Nephron progenitor cell (in vitro differentiated cells): ENCODE measurements at places on chromosomes 13 and 19.

DNA sequence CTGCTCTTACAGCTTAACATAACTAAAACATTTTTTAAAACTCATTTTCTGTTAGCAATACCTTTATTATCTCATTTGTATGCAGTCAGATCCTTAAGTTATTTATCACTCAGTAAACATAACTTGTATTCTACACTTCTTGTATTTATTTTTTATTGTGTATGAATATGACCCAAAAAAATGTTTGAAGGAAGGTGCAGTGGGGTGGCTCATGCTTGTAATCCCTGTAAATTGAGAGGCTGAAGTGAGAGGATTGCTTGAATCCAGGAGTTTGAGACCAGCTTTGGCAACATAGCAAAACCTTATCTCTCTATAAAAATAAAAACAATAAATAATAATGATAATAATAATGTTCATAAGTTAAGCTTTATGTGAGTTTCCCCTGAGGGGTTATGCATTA is 1004.8 kb downstream of the SLITRK5 start:
- DNase-seq = no peak

DNA sequence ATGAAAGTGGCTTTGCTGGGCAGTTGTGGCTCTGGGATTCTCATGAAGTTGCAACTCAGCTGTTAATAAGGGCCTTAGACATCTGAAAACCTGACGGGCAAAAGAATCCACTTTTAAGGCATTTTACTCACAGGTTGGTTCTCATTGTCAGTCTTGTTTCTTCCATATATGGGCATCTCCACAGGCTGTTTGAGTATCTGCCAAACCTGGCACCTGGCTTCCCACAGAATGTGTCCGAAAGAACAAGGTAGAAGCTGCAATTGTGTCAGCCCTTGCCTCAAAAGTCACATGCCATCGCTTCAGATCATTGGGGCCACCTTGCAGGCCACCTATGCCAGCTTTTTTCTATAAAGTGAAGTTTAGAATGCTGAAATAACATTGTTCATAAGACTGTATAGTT is 102.4 kb downstream of the KCTD12 start:
- no peak for DNase-seq

DNA sequence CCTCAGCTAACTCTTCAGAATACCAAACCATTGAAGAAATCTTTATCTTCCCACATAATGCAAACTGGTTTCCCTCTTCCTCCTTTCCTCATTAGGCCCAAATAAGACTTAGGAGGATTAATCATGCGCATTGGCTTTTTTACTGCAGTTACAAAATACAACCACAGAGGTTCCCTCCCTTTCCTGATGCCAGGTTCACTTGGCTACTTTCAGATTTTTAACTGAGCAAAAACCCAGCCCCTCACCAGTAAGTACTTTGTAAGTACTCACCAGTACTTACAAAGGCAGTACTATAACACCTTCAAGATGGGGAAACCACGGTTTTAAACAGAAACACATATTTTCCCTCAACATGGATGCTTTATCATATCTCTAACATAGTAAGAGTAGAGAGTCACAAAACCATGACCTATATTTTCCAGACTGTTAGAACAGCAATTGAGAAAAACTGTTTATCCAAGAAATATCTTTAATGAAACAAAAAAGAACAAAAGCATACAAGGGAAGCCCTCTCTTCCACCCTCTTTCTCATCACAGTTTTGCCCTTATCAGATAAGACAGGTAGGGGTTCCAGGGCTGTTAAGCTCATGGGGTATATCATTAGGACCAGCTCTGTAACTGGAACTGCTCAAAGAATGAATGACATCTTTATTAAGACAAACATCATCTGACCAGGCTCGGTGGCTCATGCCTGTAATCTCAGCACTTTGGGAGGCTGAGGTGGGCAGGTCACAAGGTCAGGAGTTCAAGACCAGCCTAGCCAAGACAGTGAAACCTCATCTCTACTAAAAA is 12.7 kb downstream of the FOXO1 start:
- DNase-seq = no peak

GRCh38 chr19:19948800-19949199 is 48.1 kb downstream of the ZNF93 start:
- DNase-seq = no peak

- DNase-seq = no peak
Measured at GRCh38 chr19:2629491-2630351, 72.8 kb downstream of the GNG7 start.

DNA sequence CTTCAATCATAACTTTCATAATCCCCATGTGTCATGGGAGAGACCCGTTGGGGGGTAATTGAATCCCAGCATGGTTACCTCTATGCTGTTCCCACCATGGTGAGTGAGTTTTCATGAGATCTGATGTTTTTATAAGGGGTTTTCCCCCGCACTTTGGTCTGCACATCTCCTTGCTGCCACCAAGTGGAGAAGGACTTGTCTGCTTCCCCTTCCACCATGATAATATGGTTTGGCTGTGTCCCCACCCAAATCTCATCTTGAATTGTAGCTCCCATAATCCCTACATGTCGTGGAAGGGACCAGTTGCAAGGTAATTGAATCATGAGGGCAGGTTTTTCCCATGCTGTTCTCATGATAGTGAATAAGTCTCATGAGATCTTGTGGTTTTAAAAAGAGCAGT is 524.9 kb downstream of the SLITRK5 start:
- DNase-seq = no peak

DNA sequence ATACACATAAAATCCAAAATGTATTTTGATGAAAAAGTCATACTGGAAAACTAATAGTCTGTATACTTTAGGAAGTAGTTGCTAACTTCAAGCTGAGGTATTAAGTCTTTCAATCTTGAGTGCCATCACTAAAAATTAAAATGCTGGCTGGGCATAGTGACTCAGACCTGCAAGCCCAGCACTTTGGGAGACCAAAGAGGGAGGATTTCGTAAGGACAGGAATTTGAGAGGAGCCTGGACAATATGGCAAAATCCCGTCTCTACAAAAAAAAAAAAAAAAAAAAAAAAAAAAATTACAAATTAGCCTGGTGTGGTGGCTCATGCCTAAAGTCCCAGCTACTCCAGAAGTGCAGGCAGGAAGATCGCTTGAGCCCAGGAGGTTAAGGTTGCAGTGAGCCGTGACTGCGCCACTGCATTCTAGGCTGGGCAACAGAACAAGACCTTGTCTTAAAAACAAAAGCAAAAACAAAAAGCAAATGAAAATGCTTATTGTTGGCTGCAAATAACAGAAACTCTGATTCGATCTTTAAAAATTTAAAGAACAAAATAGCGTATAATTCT is 1994.2 kb upstream of the PCDH20 start:
- no peak for DNase-seq

DNA sequence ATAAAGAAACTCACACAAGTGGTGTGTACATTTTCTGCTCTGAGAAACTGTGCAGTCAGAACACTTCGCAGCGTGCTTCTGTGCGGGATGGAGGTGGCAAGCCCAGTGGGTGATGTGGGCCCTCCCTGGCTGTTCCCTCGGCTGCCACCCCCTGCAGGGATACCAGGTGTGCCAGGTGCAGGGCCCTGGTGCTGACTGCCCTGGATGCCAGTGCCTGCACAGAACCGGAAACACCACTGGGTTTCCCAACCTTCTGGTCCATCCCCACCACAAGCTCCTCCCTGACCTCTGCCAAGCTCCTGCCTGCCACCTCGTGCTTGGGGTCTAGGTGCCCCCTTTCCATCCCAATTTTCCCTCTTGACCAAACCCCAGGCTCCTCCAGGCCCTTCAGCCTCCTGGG is 81.9 kb upstream of the MCF2L start:
- DNase-seq = no peak
